ENCODE measurements at places on chromosomes 6 and 20.

- DNase-seq: peak; percentile 48
These were observed at the start of gene ZKSCAN4 for GRCh38 chr6:28252009-28252975. Gene ZKSCAN4 (minus strand): TSS chr6:28252269. CDS start chr6:28251980, 289 bp downstream.

- DNase-seq: no peak
These were observed 12.8 kb upstream of the CCDC167 start for GRCh38 chr6:37512400-37513011.

DNA sequence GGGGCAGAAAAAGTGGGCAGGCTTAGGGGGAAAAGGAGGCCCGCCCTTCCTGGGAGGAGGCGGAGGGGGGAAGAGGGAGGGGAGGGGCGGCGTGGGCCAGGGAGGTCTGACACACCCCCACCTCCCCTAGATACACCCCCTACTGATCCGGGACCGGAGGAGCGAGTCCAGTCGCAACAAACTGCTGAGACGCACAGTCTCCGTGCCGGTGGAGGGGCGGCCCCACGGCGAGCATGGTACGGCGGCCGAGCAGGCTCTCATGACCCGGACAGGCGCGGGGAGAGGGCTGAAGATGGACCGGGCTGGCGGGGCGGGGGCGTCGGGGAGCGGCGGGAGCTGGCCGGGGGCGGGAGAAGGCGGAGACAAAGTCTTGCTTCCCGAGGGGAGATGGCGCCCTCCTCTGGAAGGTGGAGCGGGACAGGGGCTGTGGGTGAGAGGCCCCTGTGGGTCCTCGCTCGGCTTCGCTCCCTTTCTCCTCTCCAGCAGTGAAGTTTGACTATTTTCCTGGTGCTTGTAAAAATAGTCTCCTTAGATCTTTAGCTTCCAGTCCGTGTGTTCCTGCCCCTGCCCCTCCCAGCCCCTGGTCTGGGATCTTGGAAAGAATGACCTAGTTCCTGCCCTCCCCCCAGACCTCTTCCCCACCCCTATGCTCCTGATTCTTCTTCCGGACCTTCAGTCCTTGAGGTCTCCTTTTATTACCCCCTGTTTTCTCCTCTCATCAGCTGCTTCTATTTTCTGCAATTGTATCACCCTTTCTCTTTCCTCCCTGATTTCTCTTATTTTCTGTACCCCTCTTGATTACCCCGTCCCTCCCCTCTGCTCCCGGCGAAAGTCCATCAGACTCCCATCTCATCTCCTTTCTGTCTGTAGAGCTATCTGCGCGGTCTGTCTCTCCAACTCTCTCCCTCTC lies 6.1 kb downstream of the SYNGAP1 start:
- DNase-seq: peak; percentile 64

DNA sequence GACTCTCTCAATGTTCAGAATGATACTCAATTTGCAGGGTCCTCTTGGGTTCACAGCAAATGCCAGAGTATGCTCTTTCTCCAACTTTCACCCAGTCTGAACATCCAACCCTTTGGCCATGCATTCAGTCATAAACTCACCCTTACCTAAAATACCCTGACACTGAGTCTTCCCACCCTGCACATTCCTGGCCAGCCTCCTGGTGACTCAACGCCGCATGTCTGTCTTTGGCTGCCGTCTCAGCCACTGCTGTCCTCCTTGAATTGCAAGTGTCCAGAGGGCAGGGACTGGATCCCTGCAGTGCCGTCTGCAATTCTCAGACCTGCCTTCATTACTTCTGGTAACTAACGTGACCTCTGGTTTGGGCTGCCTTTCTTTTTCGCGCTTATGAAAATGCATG lies 593.4 kb downstream of the QKI start:
- no peak for DNase-seq

GRCh38 chr6:140032189-140032588 lies 657.7 kb upstream of the CITED2 start:
- no peak for DNase-seq

DNA sequence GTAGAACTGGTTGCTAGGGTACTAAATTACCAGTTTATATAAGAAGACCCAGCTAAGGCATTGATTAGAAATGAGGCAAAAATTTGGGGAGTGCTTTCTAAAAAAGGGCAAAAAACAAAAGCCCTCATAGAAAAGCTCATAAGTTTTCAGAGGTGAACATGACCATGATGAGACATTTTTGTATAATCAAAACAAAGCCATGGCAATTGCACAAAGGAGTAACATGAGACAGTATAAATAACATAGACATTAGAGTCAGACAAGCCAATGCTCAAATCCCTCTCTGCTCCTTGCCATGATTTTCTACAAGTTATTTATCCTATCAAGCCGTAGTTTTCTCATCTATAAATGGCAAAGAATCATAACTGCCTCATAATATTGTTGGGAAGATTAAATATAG lies 112.2 kb upstream of the ADTRP start:
- DNase-seq: no peak

GRCh38 chr6:158803733-158804143 lies 15.4 kb downstream of the EZR start:
- DNase-seq: no peak
